Cerebellar nuclear complex (tissue), 1 donor: ENCODE measurements at places on chromosomes 1 and 21.

DNA sequence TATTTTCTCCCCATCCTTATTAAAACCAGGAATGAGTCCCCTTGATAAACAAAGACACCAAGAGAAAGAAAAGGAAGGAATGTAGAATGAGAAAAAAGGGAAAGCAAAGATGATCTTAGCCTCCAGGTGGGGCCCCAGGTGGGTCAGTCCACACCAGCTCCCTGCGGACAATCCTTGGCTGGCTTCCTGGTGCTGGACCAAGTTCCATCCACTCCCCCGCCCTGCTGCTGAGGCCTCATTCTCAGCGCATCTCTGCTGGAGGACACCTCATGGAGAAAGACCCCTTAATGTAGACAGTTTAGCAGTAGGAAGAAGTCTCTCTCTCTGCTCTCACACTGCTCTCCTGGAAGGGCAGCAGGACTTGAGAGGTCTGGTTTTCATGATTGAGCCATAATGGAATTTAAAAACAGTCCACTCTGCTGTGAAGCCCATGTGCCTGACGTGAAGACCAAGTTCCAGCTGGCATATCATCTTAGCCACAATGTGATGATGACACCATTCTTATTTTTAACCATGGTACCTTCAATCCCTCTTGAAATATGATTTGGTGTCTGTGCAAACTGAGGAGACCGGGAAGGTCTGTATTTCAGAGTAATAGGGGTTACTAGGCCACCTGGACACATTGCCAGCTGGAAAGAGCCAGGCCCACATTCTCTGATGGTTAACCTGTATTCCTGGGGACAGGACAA is 83.1 kb downstream of the WLS start:
- DNase-seq: no peak

DNA sequence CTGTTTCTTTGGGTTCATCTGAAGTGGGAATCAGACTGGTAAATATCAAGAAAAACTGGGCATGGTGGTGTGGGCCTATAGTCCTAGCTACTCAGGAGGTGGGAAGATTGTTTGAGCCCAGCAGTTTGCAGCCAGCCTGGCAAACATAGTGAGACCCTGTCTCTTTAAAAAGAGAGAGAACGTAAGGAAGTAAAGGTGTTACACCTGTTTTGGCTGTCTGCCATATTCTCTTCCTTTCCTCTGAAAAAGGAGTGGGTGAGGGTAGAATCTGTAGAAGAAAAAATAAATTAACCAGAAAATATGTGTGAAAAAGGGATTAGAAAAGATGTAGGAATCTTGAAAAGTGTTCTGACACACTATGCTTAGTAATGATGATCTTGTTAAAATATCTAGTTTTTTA is 20.0 kb downstream of the AHCYL1 start:
- no peak for DNase-seq

DNA sequence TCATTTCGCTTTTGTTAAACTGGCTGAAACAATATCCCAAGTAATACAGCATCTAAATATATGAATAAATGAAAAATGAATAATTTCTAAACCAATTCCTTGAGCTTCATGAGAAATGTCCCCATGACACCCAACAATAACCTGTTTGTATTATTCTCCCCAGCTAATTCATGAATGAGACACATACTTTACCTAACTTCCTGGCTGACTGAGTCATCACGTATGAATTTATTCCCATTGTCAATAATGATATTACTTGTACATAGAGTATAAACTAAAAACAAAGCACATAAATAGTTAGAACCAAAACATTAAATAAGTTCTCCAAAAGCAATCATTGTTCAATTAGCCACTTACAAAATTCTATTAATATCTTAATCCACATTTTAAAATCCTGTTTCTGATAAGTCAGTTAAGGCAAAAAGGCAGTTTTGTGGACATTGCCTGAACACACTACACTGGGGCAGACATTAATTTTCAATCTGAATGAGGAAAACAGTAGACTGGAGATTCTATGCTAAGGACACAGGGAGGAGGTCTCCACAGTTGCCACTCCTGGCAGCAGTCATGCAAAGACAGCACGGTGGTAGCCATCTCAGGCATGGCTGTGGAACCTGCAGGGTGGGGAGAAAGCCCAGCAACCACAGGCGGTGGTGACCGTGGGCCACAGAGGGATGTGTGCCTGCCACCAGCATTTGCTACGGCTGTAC is 48.2 kb downstream of the SLC9C2 start:
- no peak for DNase-seq

DNA sequence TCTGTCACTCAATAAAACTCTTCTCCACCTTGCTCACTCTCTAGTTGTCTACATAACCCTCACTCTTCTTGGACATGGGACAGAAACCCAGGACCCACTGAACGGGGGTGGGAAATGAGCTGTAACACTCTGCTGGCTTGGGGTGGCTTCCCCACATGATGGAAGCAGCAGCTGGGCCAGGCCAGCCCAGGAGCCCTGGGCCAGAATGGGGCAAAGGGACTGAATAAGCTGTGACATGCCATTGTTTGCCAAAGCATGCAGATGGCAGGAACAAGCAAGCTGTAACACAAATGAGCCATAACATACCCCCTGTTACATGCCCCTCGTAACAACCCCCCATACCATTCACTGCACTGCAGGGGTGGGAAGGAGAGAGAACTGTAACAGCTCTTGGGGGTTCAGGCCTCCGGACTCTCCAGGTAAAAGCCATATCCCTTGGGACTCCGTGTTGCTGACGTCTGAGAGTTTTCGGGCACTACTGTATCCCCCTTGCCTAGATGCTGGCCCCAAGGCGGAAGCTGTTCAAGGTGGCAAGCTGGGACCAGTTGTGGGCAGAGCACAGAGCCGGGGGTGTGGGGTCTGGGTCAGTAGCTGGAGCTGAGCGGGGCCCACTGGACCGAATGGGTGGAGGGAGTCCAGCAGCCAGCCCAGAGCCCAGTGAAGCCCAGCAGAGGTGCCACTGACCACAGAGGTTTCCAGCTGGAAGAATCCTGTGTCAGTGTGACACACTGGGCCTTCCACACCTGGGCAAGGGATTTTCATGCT is 56.1 kb upstream of the DMRTB1 start:
- DNase-seq: no peak

DNA sequence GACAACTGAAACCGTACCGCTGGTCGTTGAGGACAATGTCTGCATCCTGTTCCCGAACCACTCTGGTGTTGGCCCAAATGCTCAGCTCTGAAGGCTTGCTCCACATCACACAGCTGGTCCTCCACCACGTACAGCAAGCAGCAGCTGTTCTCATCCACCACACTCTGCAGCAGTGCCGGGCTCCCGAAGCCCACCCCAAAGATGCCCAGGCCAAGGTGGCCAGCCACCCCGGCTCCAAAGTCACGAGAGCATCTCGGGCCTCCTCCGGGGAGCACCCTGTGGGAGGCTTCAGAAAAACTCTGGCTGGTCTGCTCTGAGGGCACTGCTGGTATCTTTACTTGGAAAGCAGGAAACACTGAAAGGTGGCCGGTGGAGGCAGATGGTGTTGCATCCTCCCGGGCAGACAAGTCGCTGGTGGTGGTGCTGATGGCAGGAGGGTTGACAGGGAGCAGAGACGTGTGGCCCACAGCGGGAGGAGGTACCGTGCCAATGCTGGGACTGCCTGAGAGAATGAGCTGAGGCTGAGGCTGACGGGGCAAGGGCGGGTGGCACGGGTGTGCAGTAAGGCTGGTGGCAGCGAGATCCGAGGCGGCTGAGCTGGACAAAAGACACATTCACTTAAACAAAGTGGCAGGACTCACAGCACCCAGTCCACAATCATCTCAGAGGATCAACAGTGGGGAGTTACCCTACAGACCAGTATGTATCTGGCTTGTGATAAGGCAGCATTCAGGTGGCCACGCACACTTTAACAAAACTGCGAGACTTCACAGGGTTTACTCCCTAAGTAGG is 6.5 kb upstream of the CCDC27 start:
- peak; percentile 15 for DNase-seq

DNA sequence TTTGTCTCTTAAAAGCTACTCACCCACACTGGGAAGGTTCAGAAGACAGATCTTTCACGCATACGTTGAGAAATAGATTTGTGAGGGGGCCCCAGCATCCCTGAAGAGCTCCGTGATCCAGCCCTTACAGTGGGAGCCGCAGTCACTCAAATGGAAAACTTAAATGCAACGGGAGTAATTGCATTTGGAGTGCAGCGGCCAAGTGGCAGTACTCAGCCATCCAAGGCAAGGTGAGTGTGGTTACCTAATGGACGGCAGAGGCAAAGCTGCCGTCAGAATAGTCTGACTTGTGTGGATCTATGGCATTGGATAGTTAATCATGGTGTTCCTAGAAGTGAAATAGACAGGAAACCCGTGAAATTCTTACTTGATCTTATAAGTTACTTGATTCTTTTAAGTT is 5.1 kb downstream of the SPSB1 start:
- DNase-seq: no peak

GRCh38 chr1:171188388-171189266 is 3.5 kb downstream of the FMO2 start:
- DNase-seq: no peak

GRCh38 chr21:19776076-19776475 is 1222.1 kb upstream of the NCAM2 start:
- no peak for DNase-seq

- no peak for DNase-seq
Measured at GRCh38 chr1:20347699-20348098, 57.0 kb downstream of the VWA5B1 start.

- no peak for DNase-seq
Measured at GRCh38 chr1:150765296-150765976, at the start of gene CTSS. Gene CTSS, minus strand, starts transcription at chr1:150765778. Its CDS starts 1,015 bp downstream, at chr1:150764763.

- no peak for DNase-seq
Measured at GRCh38 chr1:228810878-228811711, 75.8 kb downstream of the RHOU start.

DNA sequence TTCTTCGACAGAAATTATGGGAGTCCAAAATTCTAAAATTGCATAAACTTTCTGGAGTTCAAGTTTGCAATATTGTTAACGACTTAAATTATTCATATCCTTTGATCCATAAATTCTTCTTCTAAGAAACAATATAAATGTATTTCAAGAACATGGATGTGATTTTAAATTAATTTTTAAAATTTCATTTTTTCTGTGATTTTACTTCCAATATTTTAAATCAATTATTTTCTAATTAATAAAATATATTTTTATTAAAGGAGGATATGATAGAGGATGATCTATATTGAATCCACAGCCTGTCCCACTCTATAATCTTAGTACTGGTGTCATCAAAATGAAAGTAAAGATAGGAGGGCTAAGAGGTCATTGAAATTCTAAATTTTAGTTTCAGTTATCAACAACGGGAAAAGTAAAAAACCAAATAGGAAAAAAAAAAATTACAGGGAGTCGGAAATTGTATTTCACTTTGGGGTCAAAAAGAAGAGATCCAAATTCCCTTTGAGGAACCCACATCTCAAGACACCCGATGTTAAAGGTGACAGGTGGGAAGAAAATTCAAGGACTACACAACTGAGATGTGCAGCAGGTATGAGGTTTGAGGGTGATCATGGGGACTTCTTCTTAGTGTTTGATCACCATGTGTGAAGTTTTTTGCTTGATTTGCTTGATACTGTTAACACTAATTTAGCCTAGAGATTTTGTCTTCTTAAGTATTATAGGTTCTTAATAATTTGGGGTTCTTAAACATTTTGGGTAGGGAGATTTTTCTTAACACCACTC is 154.8 kb upstream of the RGS18 start:
- DNase-seq: no peak
